Activated CD4-positive, alpha-beta T cell treated with anti-CD3 and anti-CD28 coated beads, Interleukin-2, amount 50 U/mL, for 24 hours (primary cell): ENCODE measurements at places on chromosomes 5 and 9.
A peak's percentile ranks its signal among the peaks of the same experiment; 100 is the strongest.

GRCh38 chr9:82021198-82021597 is 32.6 kb downstream of the SPATA31D1 start:
- no peak for DNase-seq

GRCh38 chr9:69809304-69809863 is 11.2 kb upstream of the CFAP95 start:
- DNase-seq: no peak

GRCh38 chr5:36529142-36529541 is 77.3 kb upstream of the SLC1A3 start:
- DNase-seq: no peak

DNA sequence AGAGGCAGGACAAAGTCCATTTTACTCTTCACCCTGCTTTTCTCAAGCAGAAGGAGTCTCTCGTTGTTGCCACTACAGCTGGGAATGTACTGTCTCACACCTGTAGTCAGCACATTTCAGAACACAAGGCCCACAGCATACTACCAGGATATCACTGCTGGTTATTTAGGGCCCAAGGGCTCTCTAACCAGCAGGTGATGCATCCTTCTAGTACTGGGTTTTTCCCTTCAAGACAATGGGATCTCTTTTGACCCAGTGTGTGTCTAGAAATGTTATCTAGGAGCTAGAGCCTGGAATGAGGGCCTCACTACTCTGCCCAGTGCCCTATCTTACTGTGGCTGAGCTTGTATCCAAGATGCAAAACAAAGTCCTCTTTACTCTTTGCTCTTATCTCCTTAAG is 235.1 kb upstream of the PRR16 start:
- no peak for DNase-seq

- no peak for DNase-seq
Measured at GRCh38 chr5:36897616-36898015, 21.0 kb downstream of the NIPBL start.

- no peak for DNase-seq
Measured at GRCh38 chr9:94643176-94643575, 3.9 kb upstream of the FBP1 start.

- no peak for DNase-seq
Measured at GRCh38 chr5:124735169-124735858, 11.1 kb downstream of the ZNF608 start.

- DNase-seq: no peak
Measured at GRCh38 chr5:72770266-72770665, 46.2 kb upstream of the TNPO1 start.

- no peak for DNase-seq
Measured at GRCh38 chr9:105678163-105678562, 15.9 kb downstream of the TAL2 start.

- DNase-seq: no peak
Measured at GRCh38 chr9:33114746-33115145, 38.3 kb upstream of the SMU1 start.

DNA sequence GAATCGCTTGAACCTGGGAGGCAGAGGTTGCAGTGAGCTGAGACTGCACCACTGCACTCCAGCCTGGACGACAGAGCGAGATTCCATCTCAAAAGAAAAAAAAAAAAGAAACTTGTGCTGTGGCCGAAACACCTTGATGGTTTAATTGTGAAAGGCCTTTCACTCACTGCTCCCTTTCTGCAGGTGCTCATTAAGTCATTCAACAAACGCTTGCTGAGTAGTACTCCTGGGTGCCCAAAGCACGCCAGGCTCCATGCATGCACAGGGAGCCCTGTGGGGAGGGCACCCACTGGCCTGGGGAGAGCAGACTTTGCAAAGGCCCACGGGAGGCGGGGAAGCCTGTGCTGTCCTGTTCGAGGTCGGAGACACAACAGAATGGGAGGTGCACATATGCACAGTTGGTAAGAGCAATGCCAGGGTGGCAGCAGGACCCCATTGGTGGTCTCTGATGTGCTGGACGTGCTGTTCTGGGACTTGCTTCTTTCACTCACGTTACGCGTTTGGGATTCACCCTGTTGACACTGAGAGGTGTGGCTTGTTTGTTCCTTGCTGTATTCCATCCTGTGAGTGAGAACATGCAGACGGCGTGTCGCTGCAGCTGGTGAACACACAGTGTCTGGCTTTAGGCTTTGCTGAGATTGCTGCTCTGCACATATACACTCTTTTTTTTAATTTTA is 3.0 kb upstream of the ENTPD2 start:
- no peak for DNase-seq

DNA sequence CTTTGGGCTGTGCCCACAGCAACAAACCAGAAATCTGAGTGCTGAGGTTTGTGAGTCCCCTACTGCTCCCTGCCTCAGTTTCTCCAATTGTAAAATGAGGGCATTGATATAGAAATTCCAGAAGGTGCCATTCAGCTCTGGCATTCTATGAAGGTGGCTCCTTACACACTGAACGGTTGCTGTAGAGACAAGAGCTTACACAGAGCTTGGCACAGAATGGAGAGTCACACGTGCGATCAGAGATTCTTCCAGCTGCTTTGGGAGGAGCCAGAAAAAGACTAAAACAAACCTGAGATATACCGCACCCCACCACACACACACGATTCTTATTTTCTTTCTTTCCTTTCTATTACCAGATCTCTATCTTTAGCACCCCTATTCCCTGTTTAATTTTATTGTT is 122.7 kb downstream of the SLIT3 start:
- no peak for DNase-seq

GRCh38 chr9:117377046-117377445 is 37.8 kb downstream of the ASTN2 start:
- no peak for DNase-seq

GRCh38 chr9:93064392-93065134 is 6.1 kb downstream of the SUSD3 start:
- DNase-seq: peak; percentile 60

- DNase-seq: no peak
Measured at GRCh38 chr5:174381241-174381640, 335.7 kb downstream of the NSG2 start.

DNA sequence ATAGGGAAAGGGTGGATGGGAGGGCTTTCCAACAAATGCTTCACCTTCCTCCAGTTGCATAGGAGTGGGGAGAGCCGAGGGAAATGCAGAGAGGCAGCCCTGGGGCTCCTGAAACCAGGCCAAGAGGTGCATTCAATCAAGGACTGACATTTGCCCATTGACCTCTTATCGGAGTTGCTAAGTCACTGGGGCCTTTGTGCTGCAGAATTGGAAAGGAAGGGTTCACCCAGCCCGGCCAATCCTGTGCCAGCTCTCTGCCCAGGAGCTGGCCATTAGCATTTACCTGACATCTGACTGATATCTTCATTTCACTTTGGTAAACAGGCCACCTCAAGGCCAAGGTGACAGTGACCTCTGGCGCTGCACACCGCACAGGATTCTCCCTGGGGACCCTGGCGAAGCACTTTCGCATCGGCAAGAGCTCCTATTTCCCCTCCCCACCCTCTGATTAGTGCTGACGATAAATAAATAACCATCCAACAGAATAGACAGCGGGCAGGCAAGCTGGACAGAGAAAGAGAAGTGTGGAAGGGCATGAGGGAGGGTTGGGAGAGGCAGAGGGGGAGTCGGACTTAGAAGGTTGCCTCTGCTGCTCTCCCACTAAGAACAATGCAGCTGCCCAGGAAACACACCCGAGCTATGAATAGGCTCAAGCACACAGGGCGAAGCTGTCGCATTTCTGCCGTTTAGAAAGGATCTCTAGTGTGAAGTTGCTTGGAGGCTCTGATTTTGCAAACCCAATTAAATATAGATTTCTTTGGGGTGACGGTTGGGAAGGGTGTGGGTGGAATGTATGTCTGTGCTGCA is 57.0 kb upstream of the BOD1 start:
- DNase-seq: no peak

DNA sequence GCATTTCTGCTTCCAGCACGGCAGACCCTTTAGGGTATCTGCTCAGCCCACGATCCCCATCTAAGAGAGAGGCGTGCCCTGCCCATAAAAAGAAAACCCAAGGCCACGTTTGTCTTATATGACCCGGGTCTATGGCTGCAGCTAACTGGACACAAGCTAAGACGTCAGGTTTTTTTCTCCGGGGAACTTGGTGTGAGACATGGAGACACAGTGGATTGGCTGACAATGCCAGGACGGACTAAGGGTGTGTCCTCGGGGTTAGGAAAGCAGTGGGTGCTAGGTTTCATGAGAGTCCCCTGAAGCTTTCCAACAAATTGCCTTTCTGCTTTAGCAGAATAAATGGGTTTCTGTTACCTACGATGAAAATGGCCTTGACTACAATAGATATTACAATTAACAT is 7.1 kb upstream of the FBP2 start:
- no peak for DNase-seq

DNA sequence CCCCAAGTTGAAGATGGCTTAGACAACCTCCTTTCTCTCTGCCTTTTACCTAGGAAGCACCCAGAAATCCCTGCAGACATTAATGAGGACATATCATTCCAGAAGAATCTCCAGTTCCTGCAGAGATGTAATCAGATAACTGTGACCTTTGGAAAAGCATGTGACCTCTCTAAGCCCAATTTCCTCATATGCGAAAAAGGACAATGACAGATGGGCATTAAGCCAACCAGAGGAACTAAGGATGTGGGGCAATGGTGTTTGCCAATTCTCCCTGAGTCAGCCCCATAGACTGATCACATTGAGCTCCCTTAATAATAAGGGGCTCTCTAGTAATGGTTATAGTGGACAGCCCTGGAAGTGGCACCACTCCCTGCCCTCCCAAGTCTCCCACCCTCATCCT is 10.1 kb upstream of the FOXI1 start:
- DNase-seq: no peak

DNA sequence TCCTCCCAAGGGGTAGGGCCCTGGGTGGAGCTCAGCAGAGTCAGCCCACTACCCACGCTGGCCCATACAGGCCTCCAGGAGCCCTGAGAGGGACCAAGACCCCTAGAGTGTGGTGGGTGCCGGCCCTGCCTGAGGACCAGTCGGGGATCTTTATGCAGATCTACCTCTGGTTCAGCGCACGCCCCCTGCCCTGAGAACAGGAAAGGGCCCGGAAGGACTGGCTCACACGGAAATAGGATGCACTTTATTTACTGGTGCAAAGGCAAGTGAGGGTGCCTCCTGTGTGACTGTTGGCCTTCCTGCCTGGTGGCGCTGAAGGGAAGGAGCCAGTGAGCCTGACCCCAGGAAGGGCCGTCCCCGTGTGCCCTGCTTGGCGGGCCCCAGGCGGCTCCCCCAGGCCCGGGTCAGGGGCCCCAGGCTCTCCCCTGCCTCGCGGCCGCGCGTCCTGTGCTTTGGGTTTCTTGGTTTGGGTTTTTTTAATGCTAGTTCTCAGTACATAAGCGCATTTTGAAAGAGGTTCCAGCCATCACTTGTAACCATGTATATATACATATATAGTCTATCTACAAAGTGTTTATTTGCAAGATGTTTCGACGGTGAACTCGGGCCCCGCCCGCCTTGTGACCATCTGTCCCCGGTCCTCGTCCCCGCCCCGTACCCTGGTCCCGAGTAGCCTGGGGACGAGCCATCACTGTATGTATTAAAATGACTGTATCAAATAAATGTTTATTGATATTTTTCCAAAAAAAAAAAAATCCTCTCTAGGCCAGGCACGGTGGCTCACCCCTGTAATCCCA is 76.4 kb upstream of the ROR2 start:
- DNase-seq: no peak

DNA sequence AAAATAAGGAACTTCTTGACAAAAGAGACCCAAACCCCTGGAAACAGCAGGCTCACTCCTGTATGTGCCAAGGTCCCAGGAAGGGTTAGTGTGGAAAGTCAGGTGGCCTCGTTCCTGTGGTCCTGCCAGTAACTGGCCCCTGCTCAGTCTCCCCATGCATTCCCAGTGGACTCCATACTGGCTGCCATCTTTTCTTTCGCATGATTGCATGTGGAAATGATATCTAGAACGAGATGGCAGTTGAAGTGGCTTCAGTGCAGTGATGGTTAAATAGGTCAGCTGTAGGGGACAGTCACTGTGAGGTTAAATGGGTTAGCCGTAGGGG is 30.4 kb downstream of the AHRR start:
- DNase-seq: no peak

DNA sequence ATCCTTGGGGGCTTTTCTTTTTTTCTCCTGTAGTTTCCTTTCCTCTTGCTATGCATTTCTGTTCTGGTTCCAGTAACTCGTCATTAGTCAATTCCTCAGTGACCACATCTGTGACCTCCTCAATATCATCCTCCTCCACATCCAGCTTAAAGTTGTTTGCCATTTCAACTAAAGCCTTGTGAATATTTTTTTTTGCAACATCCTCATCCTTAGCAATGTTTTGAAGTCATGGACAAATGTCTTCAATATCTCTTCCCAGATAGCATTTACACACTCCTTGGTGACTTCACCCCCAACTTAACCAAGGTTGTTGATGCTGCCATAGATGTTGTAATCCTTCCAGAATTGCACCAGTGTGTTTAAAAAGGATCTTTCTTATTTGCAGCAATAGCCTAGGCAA is 14.7 kb upstream of the ADRB2 start:
- no peak for DNase-seq

- no peak for DNase-seq
Measured at GRCh38 chr5:137035480-137035878, 463.6 kb downstream of the SPOCK1 start.

- no peak for DNase-seq
Measured at GRCh38 chr9:14179449-14179848, 134.5 kb downstream of the NFIB start.

- DNase-seq: no peak
Measured at GRCh38 chr5:28914297-28914696, 1875.9 kb upstream of the CDH9 start.

DNA sequence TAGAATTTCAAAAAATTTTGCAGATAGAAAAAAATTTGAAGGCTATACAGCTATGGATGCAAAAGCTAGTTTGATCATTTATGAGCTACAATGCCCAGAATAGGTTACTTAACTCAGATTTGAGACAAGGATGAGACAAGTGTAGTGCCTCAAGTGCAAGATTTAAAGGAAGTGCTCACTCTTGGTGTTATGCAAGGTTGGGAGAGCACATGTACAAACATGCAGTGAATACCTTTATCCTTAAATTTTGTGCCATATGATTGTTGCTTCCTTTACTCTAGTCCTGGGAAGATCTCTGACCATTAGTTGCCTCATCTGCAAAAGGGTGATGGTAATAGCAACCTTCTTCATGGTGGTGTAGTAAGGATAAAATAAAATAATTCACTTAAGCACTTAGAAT is 31.7 kb upstream of the PPP2R2B start:
- no peak for DNase-seq

GRCh38 chr9:106284296-106284695 is 578.7 kb upstream of the ZNF462 start:
- DNase-seq: no peak

DNA sequence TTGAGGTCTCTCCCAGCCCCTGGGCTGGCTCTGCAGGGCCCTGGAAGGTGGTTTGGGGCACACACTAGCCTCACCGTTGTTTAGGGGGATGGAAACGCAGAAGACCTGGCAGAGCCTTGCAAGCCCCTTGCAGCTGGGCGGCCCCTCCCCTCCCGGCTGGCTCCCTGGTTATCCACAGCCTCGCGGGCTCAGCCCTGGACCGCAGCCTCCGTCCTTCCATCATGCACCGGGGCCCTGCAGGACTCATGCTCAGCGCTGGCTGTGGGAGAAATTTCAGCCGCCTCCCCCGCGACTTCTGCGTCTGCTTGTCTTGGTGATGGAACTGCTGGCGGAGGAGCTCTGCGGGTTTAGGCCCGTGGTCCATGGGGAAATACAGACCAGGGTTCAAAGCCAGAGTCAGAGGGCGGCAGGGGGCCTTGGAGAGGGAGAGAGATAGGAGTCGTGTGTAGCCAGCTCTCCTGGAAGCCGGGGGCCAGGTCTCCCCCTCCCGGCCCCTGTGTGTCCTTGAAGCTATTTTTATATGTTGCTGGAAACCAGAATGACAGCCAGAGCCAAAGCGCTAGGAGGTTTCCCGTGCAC is 75.8 kb upstream of the IER5L start:
- DNase-seq: no peak
